ENCODE measurements at places on chromosomes 16 and 17.

DNA sequence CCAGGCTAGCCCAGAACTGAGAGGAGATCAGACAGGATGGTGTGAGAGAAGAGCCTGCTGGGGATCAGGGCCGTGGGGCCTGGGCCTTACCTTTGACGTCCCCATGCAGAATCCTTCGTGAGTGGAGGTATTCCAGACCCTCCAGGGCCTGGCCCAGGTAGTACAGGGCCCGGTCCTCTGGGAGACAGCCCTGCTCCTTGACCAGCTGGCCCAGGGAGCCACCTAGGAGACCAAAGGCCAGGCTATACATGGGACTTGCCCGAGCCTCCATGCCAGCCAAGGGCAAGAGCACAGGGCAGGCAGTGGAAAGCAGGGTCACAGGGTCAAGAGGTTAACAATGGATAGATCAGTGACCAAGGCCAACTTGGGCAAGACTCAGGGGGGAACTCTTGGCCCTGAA lies 12.1 kb upstream of the SPATA32 start:
- no peak for DNase-seq

DNA sequence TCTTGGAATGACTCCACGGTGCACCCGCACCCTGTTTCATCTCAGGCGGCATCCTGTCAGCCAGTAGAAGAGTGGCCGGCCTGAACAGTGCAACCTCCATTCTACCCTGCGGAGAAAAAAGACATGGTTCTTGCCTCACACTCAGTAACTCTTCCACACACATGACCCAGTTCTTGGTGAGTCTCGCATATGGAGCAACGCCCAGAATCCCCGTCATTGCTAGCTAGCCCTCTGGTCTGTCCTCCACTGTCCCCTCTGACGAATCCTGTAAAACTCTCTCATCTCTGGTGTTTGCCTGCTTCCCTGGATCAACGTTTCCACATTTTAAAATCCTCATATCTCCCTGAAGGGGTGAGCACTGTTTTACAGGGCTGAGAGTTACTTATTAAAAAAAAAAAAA lies 4.2 kb upstream of the RDM1 start:
- DNase-seq, result no peak

DNA sequence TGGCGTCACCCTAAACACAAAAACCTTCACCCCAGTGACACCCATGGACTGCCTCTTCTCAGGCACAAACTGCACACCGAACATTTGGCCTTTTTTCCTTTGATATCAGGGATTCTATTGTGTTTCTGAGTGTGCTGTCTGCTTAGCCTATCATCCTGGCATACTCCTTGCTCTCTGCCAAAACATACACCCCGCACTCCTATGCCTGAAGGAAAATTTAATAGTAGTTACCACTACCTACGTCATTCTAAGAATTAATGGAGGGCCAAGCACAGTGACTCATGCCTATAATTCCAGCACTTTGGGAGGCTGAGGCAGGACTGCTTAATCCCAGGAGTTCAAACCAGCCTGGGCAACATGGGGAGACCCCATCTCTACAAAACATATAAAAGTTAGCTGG lies 19.9 kb upstream of the SLFN13 start:
- DNase-seq, result no peak

GRCh38 chr17:45431531-45432404 lies 902 bp downstream of the ARHGAP27 start:
- DNase-seq, result peak; percentile 44

- DNase-seq, result no peak
Observed at GRCh38 chr16:86391486-86391885, 118.8 kb upstream of the FOXF1 start.

- DNase-seq, result no peak
Observed at GRCh38 chr16:30724641-30725417, 23.4 kb upstream of the PHKG2 start.

DNA sequence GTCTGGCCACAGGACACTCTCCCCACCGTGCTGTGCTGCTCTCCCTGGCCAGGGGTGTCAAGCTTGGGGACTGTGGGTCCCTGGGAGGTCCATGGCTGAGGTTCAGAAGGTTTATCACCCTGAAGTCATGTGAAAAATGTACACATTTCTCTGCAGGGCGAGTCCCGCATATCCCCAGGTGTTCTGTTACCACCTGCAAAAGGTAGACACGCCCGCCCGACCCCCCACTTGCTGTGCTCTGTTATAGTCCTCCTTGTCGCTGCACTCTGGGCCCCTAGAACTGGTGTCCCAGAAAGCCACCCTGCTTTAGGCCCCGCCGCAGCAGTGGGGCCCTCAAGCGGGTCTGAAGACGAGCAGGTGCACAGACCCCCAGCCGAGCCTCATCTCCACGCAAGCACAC lies 11.8 kb downstream of the JPT2 start:
- DNase-seq, result no peak

DNA sequence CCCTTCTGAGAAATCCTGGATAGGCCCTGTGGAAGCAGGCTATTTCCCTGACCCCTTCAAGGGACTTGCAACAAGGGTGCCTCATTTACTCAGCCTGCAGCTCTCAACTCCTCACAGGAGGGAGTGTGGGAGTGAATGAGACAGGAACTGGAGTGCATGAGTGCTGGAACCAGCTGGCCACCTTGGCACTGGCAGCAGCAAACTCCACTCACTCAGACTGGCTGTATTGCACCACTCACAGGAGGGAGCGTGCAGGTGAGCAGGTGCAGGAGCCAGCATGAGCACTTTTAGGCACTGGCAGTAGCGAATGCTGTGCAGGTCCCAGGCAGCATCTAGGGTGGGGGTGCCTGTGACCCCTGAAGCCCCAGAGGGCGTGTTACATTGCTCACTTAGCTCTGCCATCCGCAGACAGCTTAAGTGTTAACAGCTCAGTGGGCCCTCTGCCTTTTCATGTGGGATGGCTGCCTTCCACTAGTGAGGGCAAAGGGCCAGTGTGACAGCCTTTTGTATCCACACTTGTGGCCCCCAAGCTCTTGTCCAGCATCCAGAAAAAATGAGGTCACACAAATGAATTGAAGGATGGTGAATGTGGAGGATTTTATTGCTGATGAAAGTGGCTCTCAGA lies 11.0 kb upstream of the ZNHIT3 start:
- no peak for DNase-seq

GRCh38 chr17:46770818-46771560 lies 47.5 kb downstream of the WNT3 start:
- no peak for DNase-seq

DNA sequence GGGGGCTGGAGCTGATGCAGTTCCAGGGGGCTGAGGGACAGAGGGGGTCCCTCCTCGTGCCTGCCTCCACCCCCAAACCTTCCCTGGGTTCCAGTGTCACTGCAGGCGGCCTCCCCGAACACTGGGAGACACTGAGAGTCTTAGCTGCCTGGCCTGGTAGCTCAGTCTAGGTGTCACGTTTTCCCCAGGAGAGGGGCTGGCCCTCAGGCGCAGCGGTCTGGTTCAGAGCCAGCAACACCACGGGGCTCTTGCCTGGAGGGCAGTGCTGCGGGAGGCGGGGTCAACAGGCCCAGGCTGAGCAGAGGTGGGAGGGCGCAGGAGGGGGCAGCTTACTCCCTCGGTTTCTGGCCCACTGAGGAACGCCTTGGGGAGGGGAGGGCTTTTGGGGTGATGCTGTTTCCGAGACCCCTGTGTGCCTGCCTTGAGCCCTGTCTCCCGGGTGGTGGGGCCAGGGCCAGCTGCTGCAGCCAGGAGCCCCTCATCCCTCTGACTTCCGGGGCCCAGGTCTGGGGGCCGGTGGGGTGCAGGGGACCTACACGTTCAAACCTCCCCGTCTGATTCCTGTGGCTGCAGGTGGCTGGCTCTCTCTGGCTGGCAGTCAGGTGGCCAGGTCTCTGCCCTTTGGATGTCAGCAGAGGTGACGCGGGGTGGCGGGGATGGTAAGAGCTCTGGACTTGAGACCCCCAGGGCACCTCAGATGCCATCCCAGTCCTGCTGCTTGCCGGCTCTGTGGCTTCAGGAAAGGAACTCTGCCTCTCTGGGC lies 89.3 kb upstream of the GSE1 start:
- no peak for DNase-seq

GRCh38 chr16:77853161-77853560 lies 64.8 kb downstream of the VAT1L start:
- no peak for DNase-seq

DNA sequence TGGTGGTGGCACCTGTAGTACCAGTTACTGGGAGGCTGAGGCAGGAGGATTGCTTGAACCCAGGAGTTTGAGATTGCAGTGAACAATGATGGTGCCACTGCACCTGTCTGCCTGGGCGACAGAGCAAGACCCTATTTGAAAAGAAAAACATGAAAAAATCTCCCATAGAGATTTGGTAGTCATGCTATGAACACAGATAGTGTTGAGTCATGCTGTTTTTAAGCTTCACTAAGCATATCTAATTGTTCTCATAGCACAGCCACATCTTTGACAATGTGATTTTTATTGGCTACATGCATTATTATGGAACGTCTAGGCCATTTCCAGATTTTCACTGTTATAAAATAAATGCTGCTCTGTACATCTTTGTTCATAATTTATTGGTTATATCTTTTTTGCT lies 6.0 kb downstream of the IL34 start:
- no peak for DNase-seq

GRCh38 chr16:85733839-85734170 lies 17.1 kb downstream of the C16orf74 start:
- DNase-seq, result no peak

DNA sequence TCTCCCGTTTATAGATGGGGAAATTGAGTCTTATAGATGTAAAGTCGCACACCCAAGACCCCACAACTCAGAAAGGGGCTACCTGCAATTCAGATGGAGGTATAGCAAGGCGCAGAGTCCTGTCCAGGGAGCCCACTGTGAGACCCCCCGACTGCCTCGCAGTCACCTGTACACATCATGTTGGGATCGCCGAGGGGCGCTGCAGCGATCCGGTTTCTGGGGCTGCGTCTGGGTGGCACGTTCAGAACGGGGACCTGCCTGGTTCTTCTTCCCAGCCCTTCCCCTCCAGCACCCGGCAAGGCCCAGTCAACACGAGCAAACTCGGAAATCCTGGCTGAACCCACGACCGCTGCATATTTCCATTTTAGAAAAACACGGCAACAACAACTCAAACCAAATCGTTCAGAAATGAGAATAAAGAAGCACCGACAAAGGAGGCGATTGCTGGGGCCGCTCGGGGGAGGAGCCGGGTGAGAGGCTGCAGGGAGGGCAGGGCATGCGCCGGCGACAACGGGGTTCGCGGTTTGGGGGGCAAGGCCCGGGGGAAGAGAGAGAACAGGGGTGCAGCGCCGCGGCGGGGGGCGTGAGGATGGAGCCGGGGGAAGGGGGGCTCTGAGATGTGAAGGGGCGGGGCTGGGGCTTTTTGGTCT lies 643 bp downstream of the HSDL1 start:
- DNase-seq, result peak; percentile 5

DNA sequence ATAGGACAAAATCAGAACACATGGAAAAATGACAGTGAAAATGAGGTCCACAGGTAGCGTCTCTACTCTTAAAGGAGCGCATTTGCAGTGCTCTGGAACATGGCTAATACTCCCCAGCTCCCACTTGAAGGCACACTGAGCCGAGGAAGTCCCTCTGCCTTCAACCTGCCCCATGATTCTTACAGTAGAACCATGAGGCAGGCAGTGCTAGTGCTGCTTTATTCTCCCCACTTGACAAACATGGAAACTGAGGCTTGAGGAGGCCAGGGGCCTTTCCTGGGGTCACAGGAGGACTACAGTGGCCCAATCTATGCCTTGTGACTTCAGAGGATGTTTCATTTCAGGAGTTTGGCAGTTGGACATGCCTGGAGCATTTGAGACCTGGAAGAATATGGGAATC lies 244.1 kb upstream of the MAF start:
- DNase-seq, result no peak

DNA sequence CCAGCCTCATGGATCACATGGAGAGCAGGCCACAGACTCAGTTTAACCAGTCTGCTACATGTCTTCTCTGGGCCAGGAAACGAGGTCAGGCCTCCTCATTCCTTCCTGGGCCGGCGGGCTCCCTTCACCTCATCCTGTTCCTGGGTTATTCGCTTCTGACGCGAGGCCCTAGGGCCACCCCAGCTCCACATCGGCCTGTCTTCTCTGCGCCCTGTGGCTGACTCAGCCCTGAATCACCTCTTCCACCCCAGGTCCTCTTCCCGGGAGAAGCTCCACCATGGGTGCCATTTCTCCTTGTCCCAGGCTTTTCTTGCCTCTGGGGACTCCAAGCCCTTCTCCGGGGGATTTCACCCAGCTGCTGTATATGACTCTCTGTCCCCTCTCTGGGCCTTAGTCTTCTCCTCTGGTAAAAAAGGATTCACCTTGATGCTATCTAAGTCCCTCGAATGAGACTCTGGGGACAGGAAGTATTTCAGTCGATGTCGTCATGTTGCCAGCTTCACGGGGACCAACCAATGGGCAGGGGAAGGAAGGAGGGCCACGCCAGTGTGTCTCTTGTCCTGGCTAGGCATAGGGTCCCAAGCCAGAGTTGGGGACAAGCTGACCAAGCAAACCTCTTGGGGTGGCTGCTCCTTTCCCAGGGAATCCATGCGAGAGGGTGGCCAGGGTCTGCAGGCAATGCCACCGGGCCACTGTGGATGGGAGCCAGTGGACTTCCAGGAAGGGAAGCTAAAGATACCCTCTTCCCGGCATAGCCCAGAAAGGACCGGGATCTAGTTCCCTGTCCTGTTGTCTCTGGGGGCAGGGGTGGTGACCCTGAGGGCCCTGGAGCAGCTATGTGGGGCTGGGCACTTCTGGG lies 58.7 kb downstream of the SOCS3 start:
- no peak for DNase-seq

DNA sequence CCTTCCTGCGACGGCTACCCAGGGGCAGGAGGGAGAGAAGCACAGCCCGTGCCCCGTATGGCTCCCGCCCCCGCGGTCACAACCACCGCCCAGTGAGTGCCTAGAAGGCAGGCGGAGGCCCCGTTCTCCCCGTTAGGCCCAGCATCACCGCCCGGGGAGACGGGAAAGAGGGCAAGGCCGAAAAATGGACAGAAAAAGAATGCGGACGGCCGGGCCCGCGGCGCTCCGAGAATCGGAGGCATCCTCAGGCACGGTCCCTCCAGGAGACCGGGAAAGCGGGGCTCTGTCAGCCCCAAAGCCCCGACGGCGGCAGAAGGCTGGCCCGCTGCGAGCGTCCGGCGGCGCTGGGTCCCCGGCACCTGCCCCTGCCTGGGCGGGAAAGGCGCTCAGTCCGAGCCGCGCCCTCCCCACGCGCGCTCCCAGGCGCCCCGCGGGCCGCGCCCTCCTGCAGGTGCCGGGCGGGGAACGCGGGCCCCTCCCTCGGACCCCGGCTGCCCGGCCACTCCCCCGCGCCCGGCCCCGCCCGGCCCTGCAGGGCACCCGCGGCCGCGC lies 407 bp downstream of the MCRIP1 start:
- peak; percentile 22 for DNase-seq

- no peak for DNase-seq
Observed at GRCh38 chr17:34163646-34164045, 91.4 kb upstream of the CCL2 start.

DNA sequence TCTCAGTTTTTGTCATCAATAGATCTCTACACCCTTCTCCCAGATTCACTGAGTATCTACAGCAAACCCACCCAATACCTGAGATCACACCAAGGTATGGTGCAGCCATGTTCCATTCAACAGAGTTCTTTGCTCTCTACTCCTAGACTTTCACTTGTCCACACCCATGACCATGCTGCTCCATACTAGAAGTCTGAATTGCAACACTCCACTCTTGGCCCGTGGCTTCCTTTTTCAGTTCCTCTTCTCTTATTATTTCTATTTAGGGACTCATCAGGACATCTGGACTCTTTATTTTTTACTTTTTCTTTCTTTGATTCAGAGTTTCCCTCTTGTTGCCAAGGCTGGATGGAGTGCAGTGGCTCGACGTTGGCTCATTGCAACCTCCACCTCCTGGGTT lies 37.1 kb downstream of the YWHAE start:
- no peak for DNase-seq

All from stimulated activated CD4-positive, alpha-beta T cell treated with anti-CD3 and anti-CD28 coated beads, Interleukin-2, amount 100 ng/mL, for 4 hours (primary cell).